ENCODE measurements at places on chromosomes 6 and 20. TPM values are rescaled to one million over a fixed set of nuclear protein-coding genes. Genes with fewer than 3 reads are reported as not detected.

The RHAG gene
- not detected for total RNA-seq

The FAM83D gene
- 4.6 TPM for total RNA-seq

The JAG1 gene
- total RNA-seq: 254 TPM

The KCNK16 gene
- not detected for total RNA-seq

The PROCR gene
- total RNA-seq: 3.2 TPM

GRCh38 chr6:139134064-139134395 lies 850 bp upstream of the HECA start:
- H3K27me3 ChIP-seq: no peaks in the 10 kb centered on the region
- H3K27ac ChIP-seq: peak overlapping the region; percentile 27
- no peak for DNase-seq
- H3K36me3 ChIP-seq: peaks cover 7% of the 10 kb centered on the region
- peaks cover 32% of the 10 kb centered on the region for H3K4me1 ChIP-seq

GRCh38 chr20:46357030-46357514 lies 48.8 kb upstream of the CDH22 start:
- no peak for DNase-seq
- no peak overlapping the region for H3K27ac ChIP-seq
- no peak overlapping the region for H3K4me3 ChIP-seq
- H3K4me1 ChIP-seq: peaks cover 22% of the 10 kb centered on the region
- no peaks in the 10 kb centered on the region for H3K27me3 ChIP-seq
- H3K36me3 ChIP-seq: peaks cover 16% of the 10 kb centered on the region

DNA sequence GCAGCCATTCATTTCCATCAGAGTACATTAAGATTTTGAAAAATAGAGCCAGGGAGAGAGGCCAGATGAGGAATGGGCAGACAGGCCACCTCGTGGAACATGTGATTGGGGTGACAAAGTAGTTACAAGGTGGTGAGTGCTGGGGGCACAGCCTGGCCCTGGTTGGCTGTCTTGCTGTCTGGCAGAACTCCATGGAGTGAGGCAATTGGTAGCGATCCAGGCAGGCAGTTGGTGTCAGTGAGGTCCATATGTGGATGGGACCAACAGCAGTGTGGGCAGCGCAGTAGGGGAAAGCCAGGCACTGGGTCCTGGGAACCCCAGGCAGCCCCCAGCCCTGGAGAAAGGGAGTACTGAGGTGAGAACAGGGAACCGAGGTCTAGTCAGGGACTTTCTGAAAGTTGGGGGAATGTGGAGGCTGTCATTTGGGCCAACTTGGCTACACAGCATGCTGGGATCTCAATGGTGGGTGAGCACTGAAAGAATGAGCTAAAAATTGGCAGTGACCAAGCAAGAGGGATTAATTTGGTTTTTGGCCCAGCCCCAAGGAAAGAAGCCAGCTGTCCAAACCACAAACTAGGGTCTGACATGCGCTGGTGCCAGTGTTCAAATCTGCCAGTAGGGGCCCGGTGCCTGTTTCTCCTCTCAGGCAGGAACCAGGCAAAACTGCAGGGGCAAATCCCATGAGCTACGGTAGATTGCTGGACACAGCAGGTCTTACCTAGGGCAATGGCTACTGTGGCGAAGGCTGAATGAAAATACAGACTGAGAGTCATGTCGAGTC lies 61.4 kb upstream of the E2F3 start:
- H3K4me3 ChIP-seq: no peak overlapping the region
- no peaks in the 10 kb centered on the region for H3K36me3 ChIP-seq
- peaks cover 2% of the 10 kb centered on the region for H3K4me1 ChIP-seq

DNA sequence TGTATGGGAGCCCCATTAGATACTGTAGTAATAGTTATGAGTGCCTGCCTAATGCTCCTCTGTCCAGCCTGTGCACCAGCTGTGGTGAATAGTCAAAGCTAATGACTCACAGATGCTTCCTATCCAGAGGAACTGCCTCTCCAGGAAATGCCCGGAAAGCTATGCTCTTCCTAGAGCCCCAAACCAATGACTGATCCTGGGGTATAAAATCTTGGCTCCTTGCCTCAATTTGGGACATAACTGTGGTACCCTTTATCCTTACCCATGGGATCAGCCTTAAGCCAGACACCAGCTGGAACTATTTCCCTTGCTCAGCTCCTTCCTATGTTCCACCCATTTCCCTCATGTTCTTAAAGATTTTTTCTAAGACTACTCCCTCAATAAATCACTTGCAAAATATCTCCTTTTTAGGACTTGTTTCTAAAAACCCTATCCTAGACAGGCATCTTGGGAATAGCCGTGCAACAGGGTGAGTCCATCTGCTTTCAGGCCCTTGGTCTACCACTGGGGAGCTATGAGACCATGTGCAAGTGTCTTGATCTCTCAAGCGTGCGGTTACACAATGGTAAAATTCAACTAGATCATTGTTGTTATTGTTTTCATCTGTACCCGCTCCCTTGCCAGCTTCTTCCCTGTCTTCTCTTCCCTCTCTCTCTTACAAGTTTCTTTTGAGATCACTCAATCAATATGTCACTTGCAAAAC lies 283.7 kb downstream of the BTBD3 start:
- H3K27ac ChIP-seq: no peak overlapping the region
- no peaks in the 10 kb centered on the region for H3K27me3 ChIP-seq
- DNase-seq: no peak
- no peaks in the 10 kb centered on the region for H3K36me3 ChIP-seq

DNA sequence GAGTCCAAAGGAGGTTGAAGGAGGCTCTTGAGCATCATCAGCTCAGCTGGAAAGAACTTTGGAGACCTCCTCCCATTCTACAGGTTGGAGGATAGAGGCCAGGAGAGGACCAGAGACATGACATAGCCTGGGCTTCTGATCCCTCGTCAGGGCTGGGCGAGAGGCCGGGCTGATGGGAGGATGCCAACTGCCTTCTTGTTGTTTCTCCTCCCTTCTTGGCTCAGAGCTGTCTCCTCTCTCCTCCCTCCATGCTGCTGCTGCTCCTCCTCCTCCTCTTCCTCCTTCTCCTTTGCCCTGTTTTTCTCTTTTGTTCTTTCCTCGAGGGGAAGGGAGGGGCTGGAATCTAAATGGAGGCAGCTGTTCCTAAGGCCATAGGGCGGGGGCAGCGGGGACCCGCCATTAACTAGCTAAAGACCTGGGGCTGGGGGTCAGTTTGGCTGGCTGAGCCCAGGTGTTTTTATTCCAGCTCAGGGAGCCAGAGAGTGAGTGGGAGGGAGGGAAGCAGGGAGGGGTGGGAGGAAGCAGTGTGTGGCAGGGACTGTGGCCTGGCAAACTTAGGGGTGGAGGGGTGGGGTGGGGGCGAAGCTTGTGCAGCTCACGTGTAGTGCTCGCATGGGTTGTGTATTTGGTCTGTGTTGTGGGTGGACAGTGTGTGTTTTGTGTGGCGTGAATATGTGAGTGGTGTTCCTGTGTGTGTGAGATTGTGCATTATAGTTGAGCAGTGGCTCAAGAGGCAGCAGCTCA lies 84.8 kb downstream of the CD40 start:
- no peaks in the 10 kb centered on the region for H3K4me1 ChIP-seq
- DNase-seq: no peak
- H3K27ac ChIP-seq: no peak overlapping the region

DNA sequence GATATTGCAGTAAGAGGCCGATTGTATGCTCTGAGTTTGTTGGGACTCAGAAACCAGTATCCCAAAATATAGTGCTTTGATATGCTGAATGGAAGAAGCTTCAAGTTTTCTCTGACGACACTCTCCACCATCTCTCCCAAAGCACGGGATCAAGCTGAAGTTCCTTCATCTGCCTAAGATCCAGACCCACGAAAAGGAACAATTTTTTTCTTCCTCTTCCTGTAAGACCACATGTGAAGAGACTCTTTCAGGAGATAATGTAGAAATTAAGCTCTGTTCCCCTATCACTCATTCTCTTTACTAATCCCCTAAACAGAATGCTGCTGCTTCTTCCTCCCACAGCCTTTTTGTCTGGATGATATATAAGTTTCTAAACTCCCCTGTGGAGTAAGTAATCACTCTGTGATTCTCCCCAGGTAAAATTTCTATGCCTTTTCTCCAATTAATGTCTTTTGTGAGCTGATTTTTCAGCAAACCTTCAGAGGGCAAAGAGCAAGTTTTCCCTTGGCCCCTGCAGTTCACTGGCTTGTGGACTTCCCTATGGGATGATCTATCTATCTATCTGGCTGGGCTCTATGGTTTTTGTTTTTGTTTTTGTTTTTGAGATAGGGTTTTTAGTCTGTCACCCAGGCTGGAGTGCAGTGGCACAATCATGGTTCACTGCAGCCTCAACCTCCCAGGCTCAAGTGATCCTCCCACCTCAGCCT lies 13.5 kb upstream of the PNRC1 start:
- peaks cover 18% of the 10 kb centered on the region for H3K27me3 ChIP-seq
- H3K4me3 ChIP-seq: no peak overlapping the region
- no peak overlapping the region for H3K27ac ChIP-seq

DNA sequence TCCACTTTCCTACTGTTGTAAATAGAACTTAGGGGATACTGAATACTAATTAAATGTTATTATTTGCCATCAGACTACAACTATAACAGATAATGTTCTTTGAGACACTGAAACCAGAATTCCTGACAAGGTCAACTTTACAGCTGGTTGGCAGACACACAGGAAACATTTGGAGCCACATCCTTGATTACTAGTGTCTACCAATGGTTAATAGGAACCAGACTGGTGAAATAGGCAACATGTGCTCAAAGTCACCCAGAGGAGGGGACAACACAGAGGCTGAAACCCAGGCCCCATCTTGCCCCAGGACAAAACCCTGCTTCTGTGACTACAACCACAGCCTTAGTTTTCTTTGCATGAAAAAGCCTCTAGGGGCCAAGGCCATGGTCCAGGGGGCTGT lies 47.8 kb upstream of the NT5E start:
- no peaks in the 10 kb centered on the region for H3K36me3 ChIP-seq
- peaks cover 78% of the 10 kb centered on the region for H3K4me1 ChIP-seq
- no peak overlapping the region for H3K4me3 ChIP-seq

DNA sequence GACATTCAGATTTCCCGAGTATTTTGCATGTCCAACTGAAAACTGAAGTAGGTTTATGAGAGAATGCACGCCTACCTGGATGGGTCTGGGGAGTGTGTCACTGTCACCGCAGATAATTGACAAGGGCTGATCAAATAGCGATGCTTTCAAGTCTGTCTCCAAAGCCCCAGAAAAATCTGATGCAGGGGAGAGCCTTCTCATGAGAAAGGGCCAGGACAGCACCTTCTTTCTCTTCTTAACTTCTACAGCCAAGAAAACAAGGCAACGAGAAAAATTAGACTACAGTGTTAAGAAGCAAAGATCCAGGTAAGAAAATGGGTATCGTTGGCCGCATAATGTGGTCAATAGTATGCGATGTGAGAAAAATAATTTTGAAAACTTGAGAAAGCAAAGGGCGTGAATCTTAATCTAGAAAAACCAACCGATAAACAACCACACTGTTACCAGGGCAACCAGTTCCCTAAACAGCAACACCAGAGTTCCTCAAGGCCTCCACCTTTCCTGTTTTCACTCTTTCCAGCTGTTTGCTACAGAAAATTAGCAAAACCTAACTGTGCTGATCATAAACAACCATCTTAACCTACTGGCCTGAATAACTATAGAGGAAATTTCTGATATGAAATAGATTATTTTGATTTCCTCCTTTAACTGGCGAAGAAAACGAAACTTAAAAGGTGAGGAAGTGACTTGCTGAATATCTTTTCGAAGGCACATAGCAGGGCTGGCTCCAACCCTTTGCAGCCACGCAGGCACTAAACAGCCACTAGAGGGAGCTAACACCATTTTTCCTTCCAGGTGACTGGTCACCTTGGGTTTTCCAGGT lies 2.6 kb downstream of the TAGAP start:
- no peaks in the 10 kb centered on the region for H3K36me3 ChIP-seq
- H3K4me3 ChIP-seq: peak overlapping the region; percentile 46
- peaks cover 6% of the 10 kb centered on the region for H3K4me1 ChIP-seq
- no peak overlapping the region for H3K27ac ChIP-seq
- peaks cover 35% of the 10 kb centered on the region for H3K27me3 ChIP-seq

DNA sequence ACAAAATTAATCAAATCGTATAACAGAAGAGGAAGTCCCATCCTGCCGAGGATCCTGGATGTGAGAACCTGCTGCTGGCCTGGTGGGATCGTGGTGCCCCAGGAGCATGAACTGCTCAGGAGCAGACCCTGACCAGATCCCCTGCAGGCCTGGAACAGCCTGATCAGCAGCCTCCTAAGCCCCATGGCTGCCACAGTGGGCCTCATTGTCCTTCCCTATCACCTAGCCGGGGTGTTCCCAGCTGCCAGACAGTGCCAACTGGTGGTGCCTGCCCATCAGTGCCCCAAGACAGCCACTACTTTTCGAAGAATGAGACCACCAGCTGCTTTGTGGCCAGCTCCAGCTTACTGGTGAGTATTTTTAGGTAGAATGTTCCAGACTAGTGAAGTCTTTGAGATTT lies 19.6 kb upstream of the MAS1L start:
- peak; percentile 75 for DNase-seq
- peaks cover 5% of the 10 kb centered on the region for H3K27me3 ChIP-seq
- H3K36me3 ChIP-seq: no peaks in the 10 kb centered on the region
- peaks cover 5% of the 10 kb centered on the region for H3K4me1 ChIP-seq
- no peak overlapping the region for H3K4me3 ChIP-seq

GRCh38 chr6:166330612-166331011 lies 11.7 kb downstream of the SFT2D1 start:
- H3K27ac ChIP-seq: no peak overlapping the region
- peaks cover 25% of the 10 kb centered on the region for H3K36me3 ChIP-seq
- no peaks in the 10 kb centered on the region for H3K27me3 ChIP-seq
- H3K4me1 ChIP-seq: peaks cover 7% of the 10 kb centered on the region

DNA sequence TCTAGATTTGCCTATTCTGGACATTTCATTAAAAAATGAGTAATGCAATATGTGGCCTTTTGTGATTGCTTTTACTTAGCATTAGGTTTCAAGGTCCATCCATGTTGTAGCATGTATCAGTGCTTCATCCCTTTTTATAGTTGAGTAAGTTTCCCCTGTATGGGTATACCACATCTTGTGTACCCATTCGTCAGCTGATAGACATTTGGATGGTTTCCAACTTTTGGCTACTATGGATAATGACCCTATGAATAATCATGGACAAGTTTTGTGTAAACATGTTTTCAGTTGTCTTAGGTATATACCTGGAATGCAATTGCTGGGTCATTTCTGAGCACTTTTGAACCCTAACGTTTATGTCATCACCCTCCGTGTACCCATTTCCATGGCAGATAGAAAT lies 15.4 kb downstream of the METTL24 start:
- H3K4me1 ChIP-seq: no peaks in the 10 kb centered on the region
- H3K4me3 ChIP-seq: no peak overlapping the region
- H3K27ac ChIP-seq: no peak overlapping the region
- H3K36me3 ChIP-seq: no peaks in the 10 kb centered on the region

GRCh38 chr20:10369723-10370090 lies 64.3 kb downstream of the MKKS start:
- peaks cover 9% of the 10 kb centered on the region for H3K4me1 ChIP-seq
- H3K4me3 ChIP-seq: no peak overlapping the region
- no peak for DNase-seq
- H3K36me3 ChIP-seq: no peaks in the 10 kb centered on the region
- H3K27me3 ChIP-seq: peaks cover 2% of the 10 kb centered on the region
